HCT116 (cell line): ENCODE measurements at places on chromosomes 7 and 10.

GRCh38 chr7:67758551-67758950 is 761.9 kb downstream of the TYW1 start:
- H3K36me3 ChIP-seq: no peaks in the 10 kb centered on the region
- no peak for DNase-seq
- H3K27me3 ChIP-seq: no peaks in the 10 kb centered on the region
- H3K27ac ChIP-seq: no peak overlapping the region

DNA sequence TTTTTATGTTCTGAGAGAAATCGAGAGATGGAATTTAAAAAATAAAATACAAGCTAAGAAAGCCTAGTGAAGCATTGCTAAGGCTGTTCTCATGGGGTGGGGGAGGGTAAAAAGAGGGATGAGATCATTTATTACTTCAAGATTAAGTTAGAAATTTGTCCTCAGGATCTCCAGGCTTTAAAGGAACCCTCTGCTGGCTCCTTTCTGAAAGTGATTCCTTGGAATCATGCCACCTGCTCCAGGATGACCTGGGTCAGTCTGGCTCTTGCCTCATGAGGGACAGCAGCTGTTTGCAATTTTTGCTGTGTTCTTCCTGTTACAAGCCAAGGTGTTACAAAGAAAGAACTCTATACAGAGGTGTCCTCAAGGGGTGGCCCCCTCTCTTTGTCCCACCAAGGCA is 69.8 kb downstream of the CDK1 start:
- no peak overlapping the region for H3K4me3 ChIP-seq
- peaks cover 9% of the 10 kb centered on the region for H3K4me1 ChIP-seq
- no peaks in the 10 kb centered on the region for H3K27me3 ChIP-seq
- H3K36me3 ChIP-seq: no peaks in the 10 kb centered on the region
- no peak for DNase-seq
- H3K27ac ChIP-seq: no peak overlapping the region

- H3K4me3 ChIP-seq: no peak overlapping the region
- no peaks in the 10 kb centered on the region for H3K36me3 ChIP-seq
- no peaks in the 10 kb centered on the region for H3K4me1 ChIP-seq
- no peak overlapping the region for H3K27ac ChIP-seq
Measured at GRCh38 chr7:159108941-159109652, 35.6 kb downstream of the VIPR2 start.

GRCh38 chr10:1255600-1256431 is 199.6 kb downstream of the WDR37 start:
- H3K4me3 ChIP-seq: no peak overlapping the region
- no peak overlapping the region for H3K27ac ChIP-seq
- no peaks in the 10 kb centered on the region for H3K4me1 ChIP-seq
- no peaks in the 10 kb centered on the region for H3K36me3 ChIP-seq
- peaks cover 48% of the 10 kb centered on the region for H3K27me3 ChIP-seq

DNA sequence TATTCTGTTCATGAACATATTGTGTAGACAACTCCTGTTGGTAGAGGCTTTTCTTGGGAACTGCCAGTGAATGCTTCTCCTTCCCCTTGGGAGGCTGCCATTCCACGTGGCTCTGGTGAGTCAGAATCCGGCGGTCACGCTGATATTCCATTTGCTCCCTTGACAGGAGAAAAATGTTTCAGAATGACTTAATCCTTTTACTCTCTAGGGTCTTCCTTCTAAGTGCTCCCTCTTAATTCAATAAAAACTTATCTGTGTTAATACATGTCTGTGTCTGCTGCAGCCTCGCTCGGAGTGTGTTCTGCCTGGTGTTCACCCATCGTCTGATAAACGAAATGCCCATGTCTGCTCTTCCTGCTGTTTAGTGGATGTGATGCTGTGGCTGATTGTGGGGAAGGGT is 278.6 kb downstream of the ARHGAP12 start:
- no peak for DNase-seq
- no peaks in the 10 kb centered on the region for H3K27me3 ChIP-seq
- H3K4me3 ChIP-seq: no peak overlapping the region
- no peak overlapping the region for H3K27ac ChIP-seq
- H3K4me1 ChIP-seq: peaks cover 25% of the 10 kb centered on the region
- H3K36me3 ChIP-seq: no peaks in the 10 kb centered on the region

DNA sequence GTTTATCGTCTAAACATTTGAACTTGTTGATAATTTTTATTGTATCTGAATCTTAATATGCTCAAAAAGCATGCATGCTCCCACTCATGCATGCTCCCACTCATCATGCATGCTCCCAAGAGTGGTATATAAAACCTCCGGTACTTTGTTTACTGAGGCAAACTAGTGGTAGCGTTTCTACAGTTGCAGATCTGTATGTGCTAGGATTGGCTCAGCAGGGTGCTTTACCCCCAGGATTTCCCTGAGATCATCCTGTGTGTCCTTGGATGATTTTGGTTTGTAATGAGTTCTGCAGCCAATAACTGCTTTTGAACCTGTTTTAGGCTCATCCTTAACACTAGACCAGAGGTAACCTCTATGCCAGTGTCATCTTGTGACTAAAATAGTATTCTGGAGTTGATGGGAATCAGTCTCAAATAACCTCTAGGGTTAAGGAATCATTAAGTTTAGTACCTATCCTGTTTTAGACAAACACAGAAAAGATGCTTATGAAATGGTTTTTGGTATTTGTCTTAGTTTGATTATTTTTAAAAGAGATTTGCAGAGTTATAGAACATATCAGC is 40.4 kb downstream of the PHTF2 start:
- peaks cover 15% of the 10 kb centered on the region for H3K4me1 ChIP-seq
- no peak overlapping the region for H3K27ac ChIP-seq
- H3K27me3 ChIP-seq: no peaks in the 10 kb centered on the region

DNA sequence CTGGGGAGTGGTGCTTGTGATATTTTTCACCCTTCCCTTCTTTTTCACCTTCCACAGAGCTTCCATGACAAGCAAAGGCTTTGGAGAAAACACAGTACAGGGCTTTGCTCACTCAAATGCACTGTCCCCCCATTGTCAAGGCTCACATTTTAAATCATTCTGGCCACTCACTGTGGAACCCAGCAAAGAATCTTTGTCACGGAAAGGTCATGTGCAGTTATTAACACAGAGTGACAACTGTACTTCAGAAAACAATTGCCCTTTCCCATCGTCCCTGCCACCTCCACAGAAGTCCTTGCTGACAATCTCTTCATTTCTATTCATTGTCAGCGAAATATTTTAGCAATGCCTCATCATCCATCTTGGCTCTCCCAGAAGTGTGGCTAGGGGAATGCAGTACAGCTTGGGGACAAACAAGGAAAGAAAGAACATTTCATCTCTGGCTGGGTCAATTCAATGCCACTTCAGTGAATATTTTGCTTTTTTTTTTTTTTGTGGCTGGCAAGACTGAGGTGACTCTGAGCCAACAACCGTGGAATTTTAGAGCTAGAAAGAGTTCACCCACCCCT is 851.0 kb downstream of the KCNMA1 start:
- DNase-seq: no peak
- no peaks in the 10 kb centered on the region for H3K36me3 ChIP-seq
- H3K4me1 ChIP-seq: no peaks in the 10 kb centered on the region
- no peaks in the 10 kb centered on the region for H3K27me3 ChIP-seq
- no peak overlapping the region for H3K4me3 ChIP-seq
- no peak overlapping the region for H3K27ac ChIP-seq

DNA sequence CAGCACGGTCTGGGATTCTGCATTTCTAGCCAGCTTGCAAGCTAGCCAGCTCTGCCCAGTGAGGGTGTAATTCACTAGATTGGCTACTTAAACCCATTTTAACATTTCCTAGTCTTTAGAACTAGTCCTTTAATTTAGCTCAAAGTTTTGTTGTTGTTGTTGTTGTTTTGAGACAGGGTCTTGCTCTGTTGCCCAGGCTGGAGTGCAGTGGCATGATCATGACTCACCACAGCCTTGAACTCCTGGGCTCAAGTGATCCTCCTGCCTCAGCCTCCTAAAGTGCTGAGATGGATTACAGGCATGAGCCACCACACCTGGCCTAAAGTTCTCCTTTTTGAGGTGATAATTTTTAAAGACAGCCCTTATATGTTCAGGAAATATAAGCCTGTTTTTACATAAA is 94.1 kb downstream of the BMPR1A start:
- no peak overlapping the region for H3K27ac ChIP-seq
- no peaks in the 10 kb centered on the region for H3K4me1 ChIP-seq
- no peak overlapping the region for H3K4me3 ChIP-seq
- no peaks in the 10 kb centered on the region for H3K27me3 ChIP-seq
- DNase-seq: no peak

DNA sequence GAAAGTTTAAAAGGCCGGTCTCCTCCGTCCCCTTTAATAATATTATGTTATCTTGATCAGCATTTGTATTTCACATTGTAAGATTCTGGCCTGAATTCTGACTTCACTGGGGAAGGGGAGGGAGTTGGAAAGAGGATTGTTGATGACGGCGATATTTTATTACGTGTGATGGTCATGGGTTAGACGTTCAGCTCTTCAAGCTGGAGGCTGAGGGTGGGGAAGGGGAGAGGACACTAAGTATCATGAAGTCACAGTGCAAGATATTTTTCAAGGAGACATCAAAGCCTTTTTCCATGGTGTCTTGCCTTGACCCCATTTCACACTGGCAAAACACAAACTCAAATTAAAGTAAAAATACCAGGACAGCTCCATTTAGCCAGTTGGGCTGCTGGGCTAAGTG is 126.7 kb downstream of the WDR11 start:
- peaks cover 7% of the 10 kb centered on the region; the same call in 1 of the 2 replicates for H3K27me3 ChIP-seq
- H3K27ac ChIP-seq: no peak overlapping the region
- no peaks in the 10 kb centered on the region for H3K36me3 ChIP-seq
- H3K4me3 ChIP-seq: no peak overlapping the region

GRCh38 chr7:26699766-26700165 is 164.6 kb downstream of the SKAP2 start:
- no peaks in the 10 kb centered on the region for H3K4me1 ChIP-seq
- H3K4me3 ChIP-seq: no peak overlapping the region
- DNase-seq: no peak
- no peaks in the 10 kb centered on the region for H3K27me3 ChIP-seq

DNA sequence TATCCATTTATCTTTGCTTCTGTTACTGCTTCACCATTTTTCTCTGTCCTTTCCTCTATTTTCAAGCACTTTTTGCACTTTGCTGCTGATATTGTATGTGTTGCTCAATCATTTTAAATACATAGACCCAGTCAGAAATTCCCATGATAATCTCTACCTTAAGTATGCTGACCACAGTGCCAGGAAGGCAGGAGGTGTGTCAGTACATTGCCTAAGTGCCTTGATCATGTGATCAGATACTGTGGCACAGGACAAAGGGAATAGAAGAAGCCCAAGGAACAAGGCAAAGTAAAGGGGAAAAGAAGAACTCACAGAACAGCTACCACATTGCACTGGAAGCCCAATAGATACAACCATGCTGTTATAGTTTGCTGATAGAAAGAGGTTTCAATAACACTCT is 53.7 kb upstream of the CD36 start:
- H3K4me1 ChIP-seq: no peaks in the 10 kb centered on the region
- H3K36me3 ChIP-seq: no peaks in the 10 kb centered on the region
- no peak for DNase-seq
- H3K27me3 ChIP-seq: no peaks in the 10 kb centered on the region
- H3K4me3 ChIP-seq: no peak overlapping the region
- H3K27ac ChIP-seq: no peak overlapping the region

DNA sequence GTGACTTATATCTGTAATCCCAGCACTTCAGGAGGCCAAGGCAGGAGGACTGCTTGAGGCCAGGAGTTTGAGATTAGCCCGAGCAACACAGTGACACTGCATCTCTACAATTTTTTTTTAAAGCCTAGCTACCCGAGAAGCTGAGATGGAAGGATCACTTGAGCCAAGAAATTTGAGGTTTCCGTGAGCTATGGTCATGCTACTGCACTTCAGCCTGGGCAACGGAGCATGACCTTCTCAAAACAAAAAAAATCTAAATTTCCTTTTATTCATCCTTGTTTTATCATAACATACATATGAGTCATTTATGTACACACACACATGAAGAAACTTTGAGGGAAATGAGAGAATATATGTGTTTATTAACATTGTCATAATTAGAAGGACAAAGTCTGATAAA is 277.5 kb upstream of the MAGI2 start:
- H3K4me1 ChIP-seq: no peaks in the 10 kb centered on the region
- no peak for DNase-seq
- H3K27me3 ChIP-seq: no peaks in the 10 kb centered on the region

DNA sequence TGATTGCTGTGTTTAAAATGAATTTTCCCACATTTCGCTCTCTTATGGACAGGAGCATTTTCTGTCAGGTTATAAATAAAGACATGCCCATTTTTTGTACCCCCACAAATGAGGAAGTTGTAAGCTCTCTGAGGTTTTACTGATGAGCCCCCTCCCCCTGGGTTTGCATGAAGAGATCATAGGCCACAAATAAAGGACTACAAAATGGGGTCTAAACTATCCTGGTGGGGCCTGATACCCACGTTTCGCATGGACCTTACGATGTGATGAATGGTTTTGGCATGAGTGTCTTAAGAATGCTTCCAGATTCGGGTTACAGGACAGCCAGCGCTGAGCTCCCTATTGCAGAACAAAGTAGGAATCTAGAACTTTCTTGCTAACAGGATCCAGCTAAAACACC is 5.8 kb downstream of the IKZF1 start:
- no peak overlapping the region for H3K27ac ChIP-seq
- no peaks in the 10 kb centered on the region for H3K4me1 ChIP-seq
- H3K4me3 ChIP-seq: no peak overlapping the region
- H3K27me3 ChIP-seq: 0 out of 2 replicates have a peak, but pooled peaks cover 4% of the 10 kb centered on the region
- no peak for DNase-seq

GRCh38 chr7:116706668-116707126 is 34.7 kb downstream of the MET start:
- peak; percentile 81 for DNase-seq
- H3K4me1 ChIP-seq: peaks cover 100% of the 10 kb centered on the region
- no peaks in the 10 kb centered on the region for H3K36me3 ChIP-seq
- peak overlapping the region; percentile 91 for H3K27ac ChIP-seq
- H3K4me3 ChIP-seq: peak overlapping the region; percentile 21

- DNase-seq: no peak
- no peaks in the 10 kb centered on the region for H3K36me3 ChIP-seq
- no peak overlapping the region for H3K27ac ChIP-seq
Measured at GRCh38 chr10:76354212-76354738, 922.9 kb downstream of the LRMDA start.

DNA sequence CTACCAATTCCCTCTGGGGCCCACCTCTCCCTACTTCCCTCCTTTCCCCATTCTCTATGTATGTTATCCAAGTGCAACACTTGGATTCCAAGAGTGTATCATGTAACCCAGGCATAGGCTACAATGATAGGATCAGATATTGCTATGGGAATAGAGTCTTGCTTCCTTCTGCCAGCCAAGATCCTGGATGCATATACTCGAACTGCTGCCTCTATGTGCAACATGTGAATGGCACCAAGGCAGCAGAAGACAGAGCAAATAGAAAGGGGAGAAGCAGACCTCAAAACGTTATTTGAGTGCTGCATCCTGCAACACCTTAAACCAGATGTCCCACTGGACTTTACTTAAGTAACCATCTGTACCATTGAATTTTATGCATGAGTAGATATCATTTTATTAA is 3.5 kb upstream of the XPNPEP1 start:
- no peak overlapping the region for H3K27ac ChIP-seq
- H3K4me1 ChIP-seq: peaks cover 9% of the 10 kb centered on the region; the same call in 1 of the 2 replicates
- no peaks in the 10 kb centered on the region for H3K27me3 ChIP-seq
- DNase-seq: no peak
- no peak overlapping the region for H3K4me3 ChIP-seq
